ENCODE measurements at places on chromosomes 16 and 17.

GRCh38 chr16:8828541-8829165, 31.0 kb downstream of the PMM2 start:
- peak; percentile 88 for DNase-seq

GRCh38 chr16:19329932-19330331, 44.4 kb downstream of the CLEC19A start:
- peak; percentile 74 for DNase-seq

GRCh38 chr17:64742326-64742725, 80.2 kb upstream of the SMURF2 start:
- no peak for DNase-seq

DNA sequence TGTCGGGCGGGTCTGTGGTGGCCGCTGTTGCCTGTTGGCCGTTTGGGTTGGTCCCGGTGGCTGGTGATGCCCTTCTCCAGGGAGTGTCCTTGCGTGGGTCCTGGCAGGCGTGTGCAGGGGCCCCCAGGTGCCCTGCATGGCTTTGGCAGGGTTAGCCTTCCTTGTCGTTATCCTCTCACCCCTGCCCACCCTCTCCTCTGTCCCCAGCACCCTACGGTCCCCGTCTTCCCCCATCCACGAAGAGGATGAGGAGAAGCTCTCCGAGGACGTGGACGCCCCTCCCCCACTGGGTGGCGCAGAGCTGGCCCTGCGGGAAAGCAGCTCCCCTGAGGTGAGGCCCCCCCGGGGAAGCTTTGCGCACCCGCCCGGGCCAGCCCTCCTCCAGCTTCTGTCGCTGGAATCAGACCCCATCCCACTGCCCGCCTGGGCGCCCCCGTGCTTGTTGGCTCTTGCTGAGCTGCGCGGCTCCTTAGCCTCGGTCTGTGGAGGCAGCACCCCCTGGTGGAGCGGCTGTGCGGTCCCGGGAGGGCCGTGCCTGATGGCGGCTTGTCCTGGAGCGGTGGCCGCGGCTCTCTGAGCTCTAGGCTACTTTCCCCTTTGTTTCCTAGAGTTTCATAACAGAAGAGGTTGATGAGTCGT, 10.6 kb upstream of the NUDT16L1 start:
- DNase-seq, result peak; percentile 30

- DNase-seq, result no peak
Measured at GRCh38 chr16:82738699-82739098, 111.9 kb downstream of the CDH13 start.

- no peak for DNase-seq
Measured at GRCh38 chr17:82061047-82061925, 4.3 kb downstream of the DUS1L start.

DNA sequence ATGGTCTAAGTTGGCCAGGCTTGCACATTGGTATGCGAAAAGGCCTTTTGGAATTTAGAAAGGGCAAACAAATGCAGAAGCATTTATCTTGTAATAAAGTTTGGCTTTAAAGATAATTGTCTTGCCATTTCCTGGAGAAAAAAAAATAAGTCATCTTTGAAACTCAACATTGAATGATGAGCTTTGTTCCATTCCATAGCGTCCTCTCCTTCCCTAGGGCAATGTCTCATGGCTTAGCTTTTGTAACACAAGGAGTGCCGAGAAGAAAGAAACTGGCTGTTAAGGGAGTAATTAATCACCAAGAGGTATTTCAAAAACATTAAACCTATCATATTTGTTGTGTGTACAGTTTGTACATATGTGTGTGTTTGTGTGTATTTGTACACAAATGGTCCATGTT, 372.3 kb downstream of the NPIPA8 start:
- DNase-seq, result no peak

DNA sequence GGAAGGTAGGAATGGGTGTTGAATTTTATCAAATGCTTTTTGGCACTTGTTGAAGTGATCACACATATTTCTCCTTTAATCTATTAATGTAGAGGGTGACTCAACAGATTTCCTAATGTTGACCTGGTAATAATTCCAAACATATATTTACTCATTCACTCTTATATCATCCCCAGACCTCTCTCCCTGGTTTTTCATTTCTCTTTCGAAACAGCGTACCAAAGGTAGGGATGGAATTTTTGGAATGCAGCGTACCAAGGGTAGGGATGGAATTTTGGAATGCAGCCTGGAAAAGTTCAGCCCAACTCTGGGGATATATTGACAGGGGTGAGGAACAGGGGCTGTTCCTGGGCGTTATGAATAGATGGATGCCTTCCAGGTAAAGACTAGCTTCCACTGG, 7.3 kb downstream of the KIF18B start:
- DNase-seq, result peak; percentile 88

- no peak for DNase-seq
Measured at GRCh38 chr16:31464781-31465260, 5.5 kb downstream of the ARMC5 start.

GRCh38 chr17:83101805-83102480, 22.5 kb downstream of the METRNL start:
- DNase-seq, result peak; percentile 33

DNA sequence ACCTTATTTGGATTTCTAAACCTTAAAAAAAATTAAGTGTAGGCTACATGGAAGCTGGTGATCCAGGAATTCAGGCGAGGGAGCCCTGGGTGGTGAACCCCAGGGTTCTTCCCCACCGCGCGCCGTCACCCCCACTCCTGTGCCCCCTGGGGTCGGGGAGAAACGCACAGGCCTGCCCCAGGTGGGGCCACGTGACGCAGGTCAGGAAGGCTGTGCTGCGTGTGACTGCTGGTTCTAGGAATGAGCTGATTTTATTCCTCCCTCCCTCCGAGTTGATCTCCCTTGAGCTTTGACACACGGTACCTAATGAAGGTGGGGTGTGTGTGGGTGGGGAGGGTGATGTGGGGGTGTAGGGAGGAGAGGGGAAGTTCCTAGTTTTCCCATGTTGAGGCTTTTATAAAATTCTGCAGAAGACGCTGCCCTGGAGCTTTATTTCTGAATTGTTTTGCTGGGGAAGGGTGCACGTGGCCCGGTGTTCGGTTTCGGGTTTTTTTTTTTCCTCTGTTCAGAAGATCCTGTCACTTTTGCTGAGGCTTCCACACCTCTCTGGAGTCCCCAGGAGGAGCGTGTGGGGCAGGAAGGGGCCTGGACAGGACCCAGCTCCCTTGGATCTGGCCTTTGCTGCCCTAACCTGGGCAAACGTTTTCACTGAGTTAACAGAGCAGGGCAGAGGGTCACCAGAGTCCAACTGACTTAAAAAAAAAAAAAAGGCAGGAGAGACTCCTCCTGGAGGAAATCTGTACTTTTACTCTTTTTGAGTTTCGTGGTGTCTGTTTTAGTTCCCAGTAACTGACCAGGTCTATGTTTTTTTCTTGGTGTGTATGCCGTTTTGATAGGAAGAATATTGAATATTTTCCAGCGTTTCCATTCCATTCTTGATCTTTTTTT, 55.8 kb upstream of the GSE1 start:
- DNase-seq, result peak; percentile 27

GRCh38 chr16:81583893-81584631, 139.5 kb downstream of the CMIP start:
- peak; percentile 91 for DNase-seq

DNA sequence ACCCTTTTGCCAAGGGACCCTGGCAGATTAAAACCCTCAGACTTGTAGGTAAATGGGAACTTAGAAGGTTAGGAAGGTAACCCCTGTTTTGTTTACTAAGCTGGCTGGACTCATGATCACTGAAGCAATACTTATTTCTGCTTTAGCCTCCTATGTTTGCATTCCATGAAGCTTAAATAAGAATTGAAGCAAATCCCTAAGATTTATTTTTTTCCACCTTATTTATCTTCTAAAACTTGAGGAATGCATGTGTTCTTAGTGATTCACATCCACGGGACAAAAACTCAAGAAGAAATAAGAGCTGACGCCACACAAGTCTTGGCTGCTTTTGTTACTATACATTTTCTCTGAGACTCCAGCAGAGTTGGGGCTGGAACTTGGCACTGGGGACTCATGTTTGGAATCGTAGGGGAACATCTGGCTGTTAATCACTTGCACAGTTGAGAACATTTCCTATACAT, 35.5 kb downstream of the CLUAP1 start:
- no peak for DNase-seq

GRCh38 chr16:12079412-12079965, 103.0 kb downstream of the SNX29 start:
- DNase-seq, result no peak
